ENCODE measurements at places on chromosomes 11 and 22.

GRCh38 chr11:64760759-64761420 lies 1.1 kb upstream of the PYGM start:
- no peak for DNase-seq

DNA sequence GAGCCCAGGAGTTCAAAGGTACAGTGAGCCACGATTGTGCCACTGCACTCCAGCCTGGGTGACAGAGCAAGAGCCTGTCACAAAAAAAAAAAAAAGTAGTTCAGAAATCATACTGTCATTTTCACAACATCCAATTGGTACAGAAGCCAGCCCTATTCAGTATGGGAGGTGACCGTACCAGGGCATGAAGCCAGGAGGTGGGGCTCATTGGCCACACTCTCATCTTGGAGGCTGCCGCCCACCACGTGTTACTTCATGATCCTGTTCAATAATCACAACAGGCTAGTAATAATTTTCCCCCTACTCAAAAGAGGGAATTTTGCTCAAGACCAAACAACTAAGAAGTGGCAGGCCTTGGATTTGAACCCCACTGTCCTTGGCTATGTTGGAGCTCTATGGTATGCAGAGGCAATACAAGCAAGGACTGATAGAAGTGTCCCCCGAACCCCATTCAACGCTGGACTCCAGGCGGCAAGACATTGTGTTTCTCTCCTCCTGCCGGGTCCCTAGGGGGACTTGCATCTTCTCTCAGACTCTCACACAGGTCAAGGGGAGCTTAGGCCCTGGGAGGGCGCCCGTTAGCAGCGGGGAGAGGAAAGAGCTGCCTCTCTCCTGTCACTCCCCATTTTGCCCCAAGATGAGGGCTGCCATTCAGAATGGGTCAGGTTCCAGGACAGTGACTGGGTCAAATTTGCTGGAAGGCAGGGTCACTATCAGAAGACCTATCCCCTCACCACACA lies 40.2 kb upstream of the EMID1 start:
- DNase-seq, result no peak

DNA sequence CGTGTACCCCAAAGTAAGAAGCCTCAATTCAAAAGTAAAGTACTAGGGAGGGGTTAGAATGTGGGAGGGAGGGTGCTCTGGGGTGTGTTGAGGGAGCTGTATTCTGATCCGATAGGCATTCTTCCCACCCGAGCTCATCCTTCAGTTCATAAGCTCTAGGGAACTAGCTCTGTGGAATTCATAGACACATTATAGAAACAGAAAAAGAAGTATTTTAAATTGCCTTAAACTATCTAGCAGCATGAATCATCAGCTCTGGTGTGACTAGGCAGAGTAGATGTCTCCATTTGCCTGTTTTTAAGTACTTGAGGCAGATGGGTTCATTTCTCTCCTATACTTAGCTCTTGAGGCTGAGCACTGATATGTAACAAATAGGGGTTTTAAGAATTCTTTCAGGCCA lies 7.3 kb upstream of the SGSM3 start:
- no peak for DNase-seq

DNA sequence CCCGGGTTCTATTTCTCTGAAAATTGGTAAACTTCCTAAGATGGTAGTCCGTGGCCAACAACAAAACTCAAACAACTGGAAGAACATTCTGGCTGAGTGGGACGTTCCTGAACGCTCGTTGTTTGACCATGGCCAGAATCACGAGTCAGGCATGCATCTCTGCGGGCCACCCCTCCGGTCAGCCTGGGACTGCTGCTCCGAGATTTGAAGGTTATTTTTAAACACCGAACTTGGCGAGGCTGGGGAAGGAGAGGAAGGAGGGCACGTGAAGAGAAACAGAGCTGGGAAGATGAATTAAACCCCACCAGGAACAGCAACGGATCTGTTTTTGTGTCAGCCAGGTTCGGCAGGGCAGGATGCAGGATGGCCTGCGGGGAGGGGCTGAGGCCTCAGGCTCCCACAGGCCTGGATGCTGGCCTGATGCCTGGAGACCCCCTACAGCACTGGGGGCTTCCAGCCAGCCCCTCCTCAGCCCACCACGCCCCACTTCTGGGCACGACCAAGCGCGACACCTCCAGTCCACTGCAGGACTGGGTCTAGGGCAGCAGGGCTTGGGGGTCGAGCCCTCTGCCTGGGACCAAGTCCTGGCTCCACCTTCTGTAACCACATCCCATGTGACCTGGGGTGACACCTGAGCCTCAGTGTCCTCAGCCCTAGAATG lies 5.1 kb downstream of the SHISAL1 start:
- DNase-seq, result no peak

DNA sequence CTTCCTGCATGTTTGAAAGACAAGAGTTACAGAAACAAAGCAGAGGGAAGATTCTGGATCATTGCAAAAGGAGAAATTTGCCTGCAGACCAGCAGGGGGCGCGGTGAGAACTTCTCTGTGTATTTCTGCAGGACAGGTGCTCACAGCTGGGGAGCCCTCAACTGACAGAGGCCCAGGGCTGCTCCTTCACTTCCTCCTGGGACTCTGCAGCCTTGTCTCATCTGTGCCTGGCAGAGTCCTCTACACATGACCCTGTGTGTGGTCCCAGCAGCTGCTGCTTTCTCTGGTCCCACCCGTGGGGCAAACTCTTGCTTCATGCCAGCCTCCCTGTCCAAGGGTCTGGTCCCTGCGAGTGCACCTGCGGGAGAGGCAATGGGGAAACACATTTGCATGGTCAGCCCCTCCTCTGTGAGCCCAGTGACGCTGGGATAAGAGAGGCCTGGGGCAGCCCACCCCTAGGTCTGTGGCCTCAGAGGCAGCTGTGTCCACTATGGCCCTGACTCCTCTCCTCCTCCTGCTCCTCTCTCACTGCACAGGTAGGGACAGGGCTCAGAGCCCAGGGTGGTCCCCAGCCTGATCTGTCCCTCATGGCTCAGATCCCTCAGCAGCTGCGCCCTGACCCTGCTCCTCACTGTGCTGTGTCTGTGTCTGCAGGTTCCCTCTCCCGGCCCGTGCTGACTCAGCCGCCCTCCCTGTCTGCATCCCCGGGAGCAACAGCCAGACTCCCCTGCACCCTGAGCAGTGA lies 43.2 kb upstream of the VPREB1 start:
- DNase-seq, result no peak

DNA sequence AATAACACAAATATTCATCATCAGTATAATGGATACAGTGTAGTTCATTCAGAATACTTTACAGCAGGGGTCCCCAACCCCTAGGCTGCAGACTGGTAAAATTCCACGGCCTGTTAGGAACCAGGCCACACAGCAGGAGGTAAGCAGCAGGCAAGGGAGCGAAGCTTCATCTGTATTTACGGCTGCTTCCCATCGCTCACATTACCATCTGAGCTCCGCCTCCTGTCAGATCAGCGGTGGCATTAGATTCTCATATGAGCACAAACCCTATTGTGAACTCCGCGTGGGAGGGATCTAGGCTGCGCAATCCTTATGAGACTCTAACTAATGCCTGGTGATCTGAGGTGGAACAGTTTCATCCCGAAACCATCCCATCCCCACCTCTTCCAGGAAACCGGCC lies 125.1 kb downstream of the SERGEF start:
- no peak for DNase-seq

Data from stimulated activated CD8-positive, alpha-beta memory T cell treated with anti-CD3 and anti-CD28 coated beads, Interleukin-12 subunit alpha, Interleukin-12 subunit beta, amount 100 ng/mL, for 4 hours (primary cell).